ENCODE measurements at places on chromosomes 11 and 22.

GRCh38 chr22:50439314-50439870 lies 35.4 kb downstream of the SBF1 start:
- no peak for DNase-seq

GRCh38 chr22:44037519-44038375 lies 13.6 kb downstream of the PARVB start:
- peak; percentile 44 for DNase-seq

- no peak for DNase-seq
Observed at GRCh38 chr11:4466131-4466870, 16.1 kb upstream of the OR52K1 start.

DNA sequence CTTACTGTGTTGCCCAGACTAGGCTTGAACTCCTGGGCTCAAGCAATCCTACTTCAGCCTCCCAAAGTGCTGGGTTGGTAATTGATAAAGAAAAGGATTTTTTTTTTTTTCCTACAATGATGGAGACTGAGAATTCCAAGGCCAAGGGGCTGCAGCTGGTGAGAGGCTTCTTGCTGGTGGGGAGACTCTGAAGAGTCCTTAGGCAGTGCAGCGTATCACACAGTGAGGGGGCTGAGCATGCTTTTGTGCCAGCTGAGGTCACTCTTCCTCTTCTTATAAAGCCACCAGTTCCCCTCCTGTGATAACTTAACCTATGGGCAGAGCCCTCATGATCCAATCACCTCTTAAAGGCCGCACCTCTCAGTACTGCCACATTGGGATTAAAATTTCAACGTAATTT lies 28.2 kb upstream of the CCDC81 start:
- DNase-seq = no peak

DNA sequence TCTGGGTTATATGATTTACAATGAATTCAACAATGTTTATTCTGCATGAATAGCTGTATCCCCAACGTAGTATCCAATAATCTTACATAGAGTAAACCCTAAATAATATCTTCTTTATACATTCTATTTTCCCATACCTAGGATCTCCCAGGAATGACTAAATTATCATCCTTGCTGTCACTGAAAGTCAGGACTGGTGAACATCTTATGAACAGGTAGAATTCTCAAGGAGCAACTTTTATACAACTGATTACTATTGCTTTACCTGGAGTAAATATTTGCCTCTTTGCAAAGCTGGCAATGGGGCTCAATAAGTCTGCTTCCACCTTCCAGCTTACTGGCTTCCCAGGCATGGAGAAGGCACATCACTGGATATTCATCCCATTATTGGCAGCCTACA lies at the start of gene OR51B6:
Gene OR51B6 (plus strand): TSS at position 301 of the 400 bp plus-strand sequence. CDS start 0 bp downstream, at position 301.
- no peak for DNase-seq

GRCh38 chr22:29142116-29142515 lies 63.6 kb upstream of the EMID1 start:
- no peak for DNase-seq

GRCh38 chr11:73710964-73711363 lies 49.9 kb downstream of the RAB6A start:
- DNase-seq = no peak

All from forelimb muscle (tissue), 1 donor.